ENCODE measurements at places on chromosomes 1 and 21.
A peak's percentile ranks its signal among the peaks of the same experiment; 100 is the strongest.

DNA sequence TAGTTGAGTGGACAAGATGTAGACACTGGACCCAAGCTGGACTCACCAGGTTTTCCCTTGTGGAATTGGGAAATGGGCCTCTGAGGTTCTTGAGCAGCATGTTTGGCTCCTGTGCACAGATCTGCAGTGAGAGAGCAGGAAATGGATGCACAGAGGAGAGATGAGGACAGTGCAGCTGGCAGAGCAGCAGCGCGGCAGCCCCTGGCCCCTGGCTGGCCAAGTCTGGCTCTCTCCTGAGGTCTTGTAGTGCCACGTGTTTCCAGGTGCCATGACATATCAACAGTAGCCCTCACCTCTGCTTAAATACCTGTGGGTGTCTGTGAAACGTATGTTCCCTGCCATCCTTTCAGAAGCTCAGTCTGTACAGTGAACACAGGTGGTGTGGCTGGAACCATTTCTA, 19.2 kb upstream of the BCL10 start:
- no peak for DNase-seq

- DNase-seq, result no peak
These were observed 684.0 kb downstream of the NCAM2 start for GRCh38 chr21:21682172-21682571.

DNA sequence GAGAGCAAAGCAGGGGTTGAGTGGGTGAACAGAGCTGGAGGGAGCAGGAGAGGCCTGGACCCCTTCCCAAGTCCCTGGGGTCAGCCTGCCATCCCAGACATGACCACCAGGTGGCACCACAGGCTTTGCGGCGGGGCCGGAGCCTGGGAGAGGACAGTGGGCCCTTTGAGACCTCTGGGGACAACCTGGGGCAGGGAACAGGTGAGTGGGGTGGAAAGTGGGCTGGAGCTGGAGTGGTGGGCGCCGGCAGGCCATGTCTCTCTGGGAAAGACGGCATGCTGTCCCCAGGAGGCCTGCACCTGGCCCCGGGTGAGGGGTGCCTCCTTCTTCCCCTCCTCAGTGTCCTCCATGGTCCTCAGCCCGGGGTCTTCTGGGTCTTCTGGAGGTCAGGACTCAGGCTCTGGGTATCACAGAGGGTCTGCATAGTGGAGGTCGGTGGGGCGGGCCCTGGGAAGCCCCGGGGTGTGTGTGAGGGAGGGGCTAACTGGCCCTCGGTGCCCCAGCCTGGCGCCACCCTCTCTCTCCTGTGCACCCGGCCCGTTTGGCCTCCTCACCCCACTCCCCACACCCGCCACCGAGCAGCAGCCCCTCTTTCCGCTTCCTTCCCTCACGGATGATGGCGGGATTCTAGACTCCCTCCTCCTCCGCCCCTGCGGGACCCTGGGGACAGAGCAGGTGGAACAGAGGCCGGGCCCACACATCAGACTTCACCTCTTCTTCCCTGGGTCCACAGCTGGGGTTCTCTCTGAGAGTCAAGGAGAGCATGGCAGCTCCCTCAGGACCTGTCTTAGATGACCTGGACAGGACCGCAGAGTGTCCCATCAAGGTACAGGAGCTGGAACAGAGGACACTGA, 28.5 kb upstream of the PKP1 start:
- DNase-seq, result peak; percentile 55

GRCh38 chr1:232319518-232320210, 310.3 kb downstream of the SIPA1L2 start:
- no peak for DNase-seq

- DNase-seq, result peak; percentile 23
These were observed 13.2 kb upstream of the CTSE start for GRCh38 chr1:206036663-206037455.

DNA sequence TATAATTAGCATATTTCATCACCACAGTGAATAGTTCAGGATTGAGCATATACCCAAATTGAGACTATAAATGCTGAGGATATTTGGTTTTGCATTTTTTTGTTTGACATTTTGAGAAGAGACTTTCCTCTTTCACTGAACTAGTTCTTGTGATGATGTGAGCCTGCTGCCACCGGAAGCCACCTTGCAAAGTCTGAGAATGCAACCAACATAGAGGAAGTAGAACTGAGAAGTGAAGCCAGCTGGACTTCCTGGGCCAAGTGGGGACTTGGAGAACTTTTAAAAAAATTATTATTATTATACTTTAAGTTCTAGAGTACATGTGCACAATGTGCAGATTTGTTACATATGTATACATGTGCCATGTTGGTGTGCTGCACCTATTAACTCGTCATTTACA, 102.3 kb downstream of the RPE65 start:
- DNase-seq, result no peak

DNA sequence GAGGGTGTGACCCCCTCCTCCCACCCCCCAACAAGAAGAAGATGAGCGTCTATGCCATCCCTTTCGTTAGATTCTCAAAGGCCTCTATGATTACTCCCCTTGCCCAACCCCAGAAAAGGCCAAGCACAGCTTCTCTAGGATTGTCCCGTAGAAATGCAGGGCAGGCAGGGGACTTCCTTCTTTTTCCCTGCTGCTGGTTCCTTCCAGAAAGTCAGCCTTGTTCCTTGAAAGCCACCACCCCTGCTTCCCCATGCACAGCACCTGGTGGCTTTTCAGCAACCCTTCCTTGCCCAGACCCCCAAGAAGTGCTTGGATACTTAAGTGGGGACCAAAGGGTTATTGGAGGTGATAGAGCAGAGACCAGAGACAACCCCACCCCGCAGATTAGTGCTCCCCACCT, 75.1 kb downstream of the ARHGEF10L start:
- DNase-seq, result no peak

- DNase-seq, result no peak
These were observed 284.8 kb downstream of the HLX start for GRCh38 chr1:221164029-221164428.

DNA sequence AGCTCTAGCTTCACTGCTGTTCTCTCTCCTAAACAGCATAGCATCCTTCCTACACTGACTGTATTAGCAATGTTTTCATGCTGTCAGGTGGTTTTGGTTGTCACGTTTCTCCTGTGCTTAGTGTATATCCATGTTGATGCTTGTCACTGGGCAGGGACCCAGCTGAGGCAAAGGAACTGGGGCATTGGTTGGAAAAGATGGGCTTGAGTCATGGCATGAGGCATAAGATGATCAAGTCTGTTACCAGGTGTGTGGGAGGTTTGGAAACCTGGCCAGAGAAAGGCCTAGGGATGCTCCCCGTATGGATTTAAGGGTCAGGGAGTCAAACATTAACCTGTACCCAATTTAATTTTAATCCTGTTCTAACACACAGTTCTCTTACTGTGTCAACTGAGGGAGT, 69.6 kb downstream of the OSBPL9 start:
- DNase-seq, result no peak

DNA sequence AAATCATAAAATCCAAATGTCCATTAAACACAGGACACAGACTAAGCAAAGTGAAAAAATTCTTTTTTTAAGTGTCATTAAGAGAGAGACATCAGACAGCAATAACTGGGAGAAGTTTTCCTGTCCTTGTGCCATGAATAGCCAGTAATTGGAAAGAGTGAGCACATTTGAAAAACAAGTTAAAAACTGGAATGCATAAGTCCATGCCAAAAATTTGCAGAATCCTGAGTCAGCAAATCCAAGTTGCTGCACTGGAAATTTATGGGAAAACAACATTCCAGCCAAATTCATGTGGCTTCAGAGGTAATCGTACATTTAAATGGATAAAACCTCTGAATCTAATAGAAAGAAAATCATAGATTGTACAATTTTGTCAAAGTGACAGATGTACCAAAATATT, 291.4 kb downstream of the LRRC40 start:
- DNase-seq, result no peak

- no peak for DNase-seq
These were observed 62.3 kb upstream of the COL11A1 start for GRCh38 chr1:103170609-103171008.

DNA sequence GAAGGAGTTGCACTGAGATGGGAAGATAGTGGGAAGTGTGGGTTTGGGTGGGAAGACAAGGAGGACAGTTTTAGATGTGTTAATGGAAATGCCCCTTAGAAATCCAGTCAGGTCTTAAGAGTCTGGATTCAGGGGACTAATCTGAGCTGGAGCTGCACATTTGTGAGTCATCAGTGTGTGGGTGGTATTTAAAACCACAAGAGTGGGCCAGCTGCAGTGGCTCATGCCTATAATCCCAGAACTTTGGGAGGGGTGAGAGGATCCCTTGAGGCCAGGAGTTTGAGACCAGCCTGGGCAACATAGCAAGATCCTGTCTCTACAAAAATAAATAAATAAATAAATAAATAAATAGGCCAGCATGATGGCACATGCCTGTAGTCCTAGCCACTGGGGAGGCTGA, 40.9 kb upstream of the SLC6A9 start:
- no peak for DNase-seq

- no peak for DNase-seq
These were observed 142.1 kb upstream of the COL11A1 start for GRCh38 chr1:103250441-103250861.

DNA sequence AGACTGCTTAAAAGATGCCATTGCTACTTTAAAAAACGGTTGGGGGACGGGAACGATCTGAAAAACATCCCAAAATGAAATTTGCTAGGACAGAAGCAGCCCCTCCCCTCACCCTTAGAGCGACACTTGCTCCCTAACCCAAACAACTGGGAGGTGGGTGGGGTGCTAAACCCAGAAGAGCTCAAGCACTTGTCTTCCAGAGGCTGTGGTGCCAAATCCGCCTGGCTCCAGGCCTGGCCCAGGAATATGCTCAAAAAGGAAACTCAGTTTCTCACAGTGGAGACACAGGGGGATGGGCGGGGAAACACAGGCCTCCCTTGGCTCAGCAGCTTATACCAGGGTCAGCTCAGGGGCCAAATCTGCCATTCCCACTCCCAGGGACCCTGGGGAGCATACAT, 644 bp upstream of the PBXIP1 start:
- no peak for DNase-seq

- DNase-seq, result no peak
These were observed 429.8 kb upstream of the VAMP3 start for GRCh38 chr1:7341145-7341905.

DNA sequence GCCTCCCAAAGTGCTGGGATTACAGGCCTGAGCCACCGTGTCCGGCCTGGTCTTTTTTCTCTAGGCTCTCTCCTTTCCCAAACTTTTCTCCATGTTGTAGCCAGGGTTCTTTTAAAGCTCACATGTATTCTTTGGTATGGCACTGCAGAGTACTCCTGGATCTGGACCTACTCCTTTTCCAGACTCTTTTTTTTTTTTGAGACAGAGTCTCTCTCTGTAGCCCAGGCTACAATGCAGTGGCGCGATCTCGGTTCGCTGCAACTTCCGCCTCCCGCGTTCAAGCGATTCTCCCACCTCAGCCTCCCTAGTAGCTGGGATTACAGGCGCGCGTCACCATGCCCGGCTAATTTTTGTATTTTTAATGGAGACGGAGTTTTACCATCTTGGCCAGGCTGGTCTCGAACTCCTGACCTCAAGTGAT, 602 bp upstream of the MED18 start:
- DNase-seq, result no peak

DNA sequence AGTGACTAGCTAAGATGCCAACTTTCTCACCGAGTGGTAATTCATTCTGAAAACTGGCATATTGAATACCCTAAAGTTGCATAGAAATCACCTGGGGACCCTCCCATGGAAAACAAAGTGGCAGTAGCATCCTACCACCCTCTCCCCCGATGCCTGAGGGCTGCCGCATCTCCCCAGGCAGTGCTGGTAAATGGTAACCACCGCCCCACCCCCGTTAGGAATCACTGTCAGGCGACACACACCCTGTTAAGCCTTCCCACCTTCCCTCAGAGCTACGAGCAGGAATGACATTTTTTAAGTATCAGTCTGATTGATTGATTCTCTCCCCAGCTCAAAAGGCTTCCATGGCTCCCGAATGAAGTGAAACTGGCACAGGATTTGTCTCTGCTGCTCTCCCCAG, 28.3 kb downstream of the TMPRSS2 start:
- DNase-seq, result no peak

GRCh38 chr1:14761291-14762153, 163.0 kb downstream of the KAZN start:
- DNase-seq, result no peak

DNA sequence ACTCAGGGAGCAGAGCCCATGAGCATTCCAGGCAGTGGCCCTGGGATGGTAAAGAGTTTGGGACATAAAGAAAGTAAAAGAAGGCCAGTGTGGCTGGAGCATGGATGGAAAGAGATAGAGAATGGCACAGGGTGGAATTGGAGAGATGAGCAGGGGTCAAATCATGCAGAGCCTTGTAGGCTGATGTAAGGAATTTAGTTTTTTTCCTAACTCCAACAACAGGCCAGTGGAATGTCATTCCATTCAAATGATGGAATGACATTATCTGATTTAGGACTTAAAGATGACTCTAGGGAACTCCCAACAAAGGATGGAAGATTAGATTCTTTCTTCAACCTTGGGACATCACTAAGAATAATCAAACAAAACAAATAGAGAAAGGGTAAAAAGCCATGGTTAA, 12.8 kb upstream of the S100A2 start:
- DNase-seq, result no peak

GRCh38 chr1:240869071-240869470, 257.1 kb upstream of the GREM2 start:
- DNase-seq, result no peak

DNA sequence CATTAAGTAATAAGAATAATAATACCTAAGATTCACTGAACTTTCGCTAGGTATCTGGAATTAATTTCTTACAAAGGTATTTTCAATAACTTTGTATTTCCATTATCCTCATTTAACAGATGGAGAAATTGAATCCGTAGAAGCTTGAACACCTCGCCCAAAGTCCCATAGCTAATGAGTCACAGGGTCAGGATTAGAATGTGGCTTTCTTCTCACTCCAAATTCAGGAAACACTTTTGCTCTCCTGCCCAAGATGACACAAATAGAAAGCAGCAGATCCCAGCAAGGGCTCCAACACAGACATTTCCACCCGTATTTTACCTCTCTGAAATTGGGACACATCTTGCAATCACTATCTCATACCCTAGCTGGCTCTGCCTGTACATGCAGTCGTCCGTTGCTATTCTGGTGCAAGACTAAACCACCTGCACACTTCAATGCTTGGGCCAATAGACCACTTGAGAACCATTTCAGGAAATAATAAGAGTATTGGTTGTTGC, 125.9 kb upstream of the GREM2 start:
- no peak for DNase-seq

DNA sequence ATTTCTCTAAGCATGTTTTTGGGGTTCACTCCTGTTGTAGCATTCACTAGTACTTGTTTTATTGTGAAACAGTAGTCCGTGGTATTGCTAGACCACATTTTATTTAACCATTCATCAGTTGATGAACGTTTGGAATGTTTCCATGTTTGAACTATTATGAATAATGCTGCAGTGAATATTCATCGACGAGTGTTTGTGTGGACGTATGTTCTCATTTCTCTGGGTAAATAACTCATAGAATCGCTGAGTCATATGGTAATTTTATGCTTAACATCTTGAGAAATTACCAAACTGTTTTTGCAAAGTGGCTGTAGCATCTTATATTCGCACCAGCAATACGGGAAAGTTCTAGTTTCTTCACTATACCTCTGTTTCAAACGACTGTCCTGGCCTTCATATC, 28.0 kb upstream of the KAZN start:
- DNase-seq, result no peak
